ENCODE measurements at places on chromosomes 11 and 22.

GRCh38 chr22:50216684-50217520 is 16.1 kb downstream of the SELENOO start:
- DNase-seq: no peak

GRCh38 chr11:86740628-86741483 is 59.5 kb upstream of the PRSS23 start:
- DNase-seq: peak; percentile 82

- no peak for DNase-seq
These were observed 31.9 kb upstream of the ATXN10 start for GRCh38 chr22:45639747-45640102.

DNA sequence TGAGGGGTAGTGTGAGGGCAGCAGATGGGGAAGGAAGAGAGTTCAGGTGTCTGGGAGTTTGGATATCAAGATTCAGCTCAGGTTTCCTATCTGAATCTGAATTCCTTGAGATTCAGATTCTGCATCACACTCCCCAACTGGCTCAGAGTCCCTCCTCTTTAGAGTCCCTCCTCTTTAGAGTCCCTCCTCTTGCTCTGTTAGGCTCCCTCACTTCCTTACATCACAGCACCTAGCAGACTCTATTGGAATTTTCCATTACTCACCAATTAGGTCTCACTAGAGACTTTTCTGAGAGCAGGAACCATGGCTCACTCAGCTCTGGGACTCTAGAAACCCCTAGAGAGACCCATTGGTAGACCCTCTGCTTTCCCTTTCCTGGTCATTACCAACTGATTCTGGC is 303.4 kb upstream of the SYN3 start:
- no peak for DNase-seq

GRCh38 chr22:37844904-37845329 is 783 bp upstream of the ANKRD54 start:
- DNase-seq: no peak

GRCh38 chr11:85257837-85258236 is 369.3 kb downstream of the DLG2 start:
- DNase-seq: no peak

DNA sequence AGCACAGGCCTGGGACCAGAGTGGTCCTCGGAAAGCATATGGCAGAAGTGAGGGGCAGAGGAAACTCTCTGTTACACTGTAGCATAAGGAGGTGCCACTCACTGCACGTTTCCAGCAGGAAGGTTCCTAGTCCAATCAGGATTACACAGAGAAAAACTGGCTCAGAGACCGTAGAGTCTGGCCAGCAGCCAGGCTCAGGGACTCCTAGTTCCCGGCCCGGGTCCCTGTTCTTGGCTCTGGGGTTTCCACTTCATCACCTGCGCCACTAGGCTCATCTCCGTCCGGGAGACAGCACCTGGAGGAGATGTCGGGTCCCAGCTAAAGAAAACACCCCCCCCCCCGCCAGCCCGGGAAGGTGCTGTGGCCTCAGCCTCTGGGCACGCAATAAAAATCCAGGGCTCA is 1.1 kb downstream of the TTLL12 start:
- DNase-seq: no peak

DNA sequence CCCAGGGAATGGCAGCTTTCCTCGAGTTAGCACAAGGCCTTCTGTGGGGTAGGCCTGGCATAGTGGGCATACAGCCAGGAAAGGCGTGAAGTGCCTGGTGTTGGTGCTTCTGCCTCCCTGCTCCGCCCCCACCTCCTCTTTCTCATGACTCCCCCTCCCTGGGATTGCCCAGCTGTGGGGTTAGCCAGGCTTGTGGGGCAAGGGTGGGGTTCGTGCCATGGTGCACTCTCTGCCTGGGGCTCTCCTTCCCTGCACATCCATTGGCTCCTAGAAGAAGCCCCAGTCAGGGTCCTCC is 236.8 kb upstream of the NCAM1 start:
- DNase-seq: no peak

GRCh38 chr22:35345808-35346505 is 34.9 kb upstream of the HMOX1 start:
- no peak for DNase-seq

GRCh38 chr11:9535189-9535781 is 38.2 kb upstream of the WEE1 start:
- no peak for DNase-seq

GRCh38 chr22:37805810-37806277 is 1.9 kb upstream of the GCAT start:
- no peak for DNase-seq

- DNase-seq: no peak
These were observed 9.8 kb downstream of the LGALS2 start for GRCh38 chr22:37569921-37570660.

GRCh38 chr11:85029964-85030363 is 597.2 kb downstream of the DLG2 start:
- DNase-seq: no peak

- DNase-seq: no peak
These were observed 37.0 kb upstream of the ACCSL start for GRCh38 chr11:44010789-44011251.

- no peak for DNase-seq
These were observed 540.4 kb downstream of the BUD13 start for GRCh38 chr11:116232364-116232828.

- no peak for DNase-seq
These were observed 10.6 kb downstream of the PKNOX2 start for GRCh38 chr11:125175166-125175565.

- no peak for DNase-seq
These were observed 43.4 kb upstream of the MICAL2 start for GRCh38 chr11:12066799-12067508.

DNA sequence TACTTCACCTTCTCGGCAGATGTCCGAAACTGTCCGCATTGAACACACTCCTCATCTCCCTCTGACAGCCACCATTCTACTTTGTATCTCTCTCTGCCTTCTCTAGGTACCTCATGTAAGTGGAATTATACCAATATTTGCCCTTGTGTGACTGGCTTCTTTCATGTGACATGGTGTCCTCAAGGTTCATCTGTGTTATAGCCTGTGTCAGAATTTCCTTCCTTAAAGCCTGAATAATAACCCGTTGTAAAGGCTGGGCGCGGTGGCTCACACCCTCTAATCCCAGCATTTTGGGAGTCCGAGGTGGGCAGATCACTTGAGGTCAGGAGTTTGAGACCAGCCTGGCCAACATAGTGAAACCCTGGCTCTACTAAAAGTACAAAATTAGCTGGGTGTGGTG is 40.4 kb upstream of the PPP6R3 start:
- DNase-seq: no peak

DNA sequence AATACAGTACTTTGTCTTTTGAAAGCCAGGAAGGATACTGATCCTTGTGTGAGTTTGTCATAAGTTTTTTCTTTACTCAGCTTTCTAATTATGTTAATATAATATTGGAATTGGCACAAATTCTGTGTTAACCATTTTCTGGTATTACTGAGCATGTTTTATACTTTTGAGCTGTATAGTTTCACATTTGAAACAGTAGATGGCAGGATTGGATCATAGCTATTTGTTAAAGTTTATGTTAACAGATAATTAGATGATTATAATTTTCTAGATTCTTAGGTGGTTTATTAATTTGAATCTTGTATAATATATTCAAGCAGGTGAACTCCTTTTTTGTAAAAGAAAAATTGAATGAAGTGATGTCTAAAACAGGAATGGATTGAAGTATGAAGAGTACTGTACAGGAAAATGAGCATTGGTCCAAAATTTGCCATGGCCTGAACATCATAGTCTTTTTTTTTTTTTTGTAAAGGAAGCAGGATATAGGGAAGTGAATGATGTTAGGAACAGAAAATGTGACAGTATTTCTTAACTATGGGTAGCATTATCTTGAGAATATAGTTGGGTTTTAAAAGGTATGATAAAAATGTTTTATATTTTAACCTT is 102.0 kb downstream of the CYP2R1 start:
- no peak for DNase-seq

- DNase-seq: no peak
These were observed 11.2 kb downstream of the TOM1 start for GRCh38 chr22:35310556-35311550.

DNA sequence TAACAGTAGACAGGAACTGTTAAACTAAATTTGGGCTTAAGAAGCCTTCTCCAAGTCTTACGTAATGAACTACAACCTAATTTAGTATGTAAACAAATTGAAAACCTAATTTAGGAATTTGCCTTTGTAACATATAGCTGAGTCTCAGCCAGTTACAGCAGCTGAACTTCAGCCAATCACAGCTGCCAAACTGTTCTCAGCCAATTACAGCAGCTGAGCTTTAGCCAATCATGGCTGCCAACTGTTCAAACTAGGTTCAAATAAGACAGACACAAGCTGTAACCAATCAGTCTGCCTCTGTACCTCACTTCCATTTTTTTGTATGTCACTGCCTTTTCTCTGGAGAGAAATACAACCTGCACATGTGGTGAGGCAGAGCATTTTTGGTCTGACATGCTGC is 95.0 kb upstream of the CD44 start:
- no peak for DNase-seq

All from keratinocyte (primary cell).